ENCODE measurements at places on chromosomes 7 and 10.
A peak's percentile ranks its signal among the peaks of the same experiment; 100 is the strongest.

GRCh38 chr7:87347207-87347606, 1.7 kb downstream of the CROT start:
- DNase-seq: no peak

DNA sequence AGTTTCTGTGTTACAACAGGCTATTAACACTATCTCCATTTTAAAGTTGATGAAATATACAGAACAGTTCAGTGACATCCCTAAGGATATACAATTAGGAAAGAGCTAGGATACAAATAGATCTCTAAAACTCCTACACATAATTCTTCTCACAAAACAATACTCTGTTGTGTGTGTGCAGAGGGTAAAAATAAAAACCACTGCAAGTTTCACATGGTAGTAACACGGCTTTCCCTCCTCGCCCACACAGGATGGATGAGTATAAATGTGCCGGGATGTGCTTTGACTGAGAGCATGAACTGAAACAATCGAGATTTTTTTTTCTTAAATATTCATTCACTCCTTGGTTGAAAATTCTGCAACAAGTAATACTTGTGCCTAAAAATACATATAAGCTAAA, 131.5 kb upstream of the C1QL3 start:
- no peak for DNase-seq

DNA sequence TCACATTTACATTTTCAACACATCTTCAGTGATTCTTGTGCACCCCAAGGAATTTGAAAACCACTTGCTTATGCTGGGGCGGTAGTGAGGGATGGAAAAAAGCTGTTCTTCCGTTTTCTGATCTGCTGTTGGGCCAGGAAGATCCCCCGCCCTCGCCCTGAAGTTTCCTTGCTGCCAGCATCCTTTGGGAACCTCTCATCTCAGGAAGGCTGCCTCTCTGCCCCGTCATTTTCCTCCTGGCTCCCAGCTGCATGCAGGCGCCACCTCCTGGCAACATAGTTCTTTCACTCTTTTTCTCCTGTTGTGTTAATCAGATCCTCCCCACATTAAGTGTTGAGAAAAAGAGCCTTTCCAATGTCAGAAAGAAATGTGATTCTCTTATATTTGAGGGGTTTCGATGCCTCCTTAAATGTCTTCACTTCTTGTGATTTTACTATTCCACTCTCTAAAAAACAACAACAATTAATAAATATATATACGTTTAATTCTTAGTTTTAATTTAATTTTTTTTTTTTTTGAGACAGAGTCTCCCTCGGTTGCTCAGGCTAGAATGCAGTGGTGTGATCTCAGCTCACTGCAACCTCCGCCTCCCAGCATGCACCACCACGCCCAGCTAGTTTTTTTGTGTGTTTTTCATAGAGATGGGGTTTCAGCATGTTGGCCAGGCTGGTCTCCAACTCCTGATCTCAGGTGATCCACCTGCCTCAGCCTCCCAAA, 122.9 kb downstream of the RALA start:
- DNase-seq: peak; percentile 12

GRCh38 chr7:101231644-101232043, 6.0 kb downstream of the CLDN15 start:
- no peak for DNase-seq

- DNase-seq: no peak
Measured at GRCh38 chr10:104920476-104920875, 279.4 kb downstream of the SORCS3 start.

DNA sequence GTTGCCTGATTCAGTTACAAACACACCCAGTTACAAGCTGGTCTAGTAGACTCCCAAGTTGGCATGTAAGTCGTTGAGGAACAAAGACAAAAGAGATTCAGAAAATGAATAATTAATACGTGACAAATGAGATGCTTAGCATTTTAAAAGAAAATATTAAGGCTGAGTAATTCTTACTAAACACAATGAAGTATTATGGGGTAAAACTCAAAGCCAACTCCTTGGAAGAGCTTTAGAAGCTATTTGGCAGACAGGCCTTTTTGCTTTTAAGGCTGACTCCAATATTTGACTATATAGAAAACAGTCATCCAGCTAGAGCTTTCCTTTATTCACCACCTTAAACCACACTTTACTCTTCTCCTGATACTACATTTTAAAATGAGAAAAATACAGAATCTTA, 5.4 kb downstream of the TRDMT1 start:
- no peak for DNase-seq

DNA sequence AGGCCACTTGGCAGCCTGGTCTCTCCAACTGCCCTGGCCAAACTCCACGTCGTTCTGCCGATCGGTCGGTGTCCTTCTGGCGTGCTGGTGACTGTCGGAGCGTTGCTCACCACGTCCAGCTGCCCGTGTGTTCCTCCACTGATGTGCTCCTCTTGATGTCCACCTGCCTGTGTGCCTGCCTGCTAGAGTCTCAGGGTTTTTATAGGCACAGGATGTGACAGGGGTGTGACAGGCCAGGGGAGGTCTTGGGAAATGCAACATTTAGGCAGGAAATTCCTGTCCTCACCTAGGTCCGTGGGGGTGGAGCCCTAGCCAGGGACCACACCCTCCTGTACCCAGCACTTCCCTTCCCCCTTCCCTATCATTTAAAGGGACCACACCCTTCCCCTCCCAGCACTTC, 25.2 kb upstream of the CFAP46 start:
- no peak for DNase-seq

DNA sequence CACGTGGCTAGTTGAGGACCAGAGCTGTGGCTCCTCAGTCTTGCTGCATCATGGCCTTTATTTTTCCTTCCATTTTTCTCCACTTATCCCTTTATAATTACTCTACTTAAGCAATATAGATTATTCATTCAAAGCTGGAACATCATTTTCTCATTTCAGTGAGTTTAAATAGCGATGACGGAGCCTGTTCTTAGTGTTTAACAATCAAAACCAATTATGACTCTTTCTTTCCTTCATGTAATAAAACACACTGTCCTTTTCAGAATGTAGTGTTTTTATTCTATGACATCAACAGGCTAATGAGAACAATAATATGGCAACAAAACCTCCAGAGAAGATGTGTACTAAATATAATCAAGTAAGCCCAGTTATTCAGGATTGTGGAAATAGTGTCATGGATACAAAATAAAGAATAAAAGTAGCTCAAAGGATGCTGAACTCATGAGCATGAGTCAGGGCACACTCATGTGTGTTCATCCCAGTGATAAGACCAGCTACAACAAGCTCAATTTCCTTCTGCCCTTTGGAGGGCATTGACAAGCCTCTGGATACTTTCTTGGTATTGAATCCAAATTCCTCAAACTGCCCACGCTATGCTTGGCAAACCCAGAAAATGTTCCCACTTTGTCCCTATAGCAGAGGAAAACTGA, 188.4 kb downstream of the CYP26A1 start:
- no peak for DNase-seq

DNA sequence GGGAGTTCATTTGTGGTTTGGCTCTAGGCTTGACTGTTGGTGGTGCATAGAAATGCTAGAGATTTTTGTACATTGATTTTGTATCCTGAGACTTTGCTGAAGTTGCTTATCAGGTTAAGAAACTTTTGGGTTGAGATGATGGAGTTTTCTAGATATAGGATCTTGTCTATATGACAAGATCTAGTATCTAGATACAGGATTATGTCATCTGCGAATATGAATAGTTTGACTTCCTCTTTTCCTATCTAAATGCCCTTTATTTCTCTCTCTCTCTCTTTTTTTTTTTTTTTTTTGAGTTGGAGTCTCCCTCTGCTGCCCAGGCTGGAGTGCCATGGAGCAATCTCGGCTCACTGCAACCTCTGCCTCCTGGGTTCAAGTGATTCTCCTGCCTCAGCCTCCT, 62.9 kb downstream of the MGAM2 start:
- DNase-seq: no peak

- no peak for DNase-seq
Measured at GRCh38 chr7:138538518-138538917, 78.5 kb downstream of the TRIM24 start.

GRCh38 chr10:102997998-102998397, 79.9 kb downstream of the CNNM2 start:
- DNase-seq: no peak

DNA sequence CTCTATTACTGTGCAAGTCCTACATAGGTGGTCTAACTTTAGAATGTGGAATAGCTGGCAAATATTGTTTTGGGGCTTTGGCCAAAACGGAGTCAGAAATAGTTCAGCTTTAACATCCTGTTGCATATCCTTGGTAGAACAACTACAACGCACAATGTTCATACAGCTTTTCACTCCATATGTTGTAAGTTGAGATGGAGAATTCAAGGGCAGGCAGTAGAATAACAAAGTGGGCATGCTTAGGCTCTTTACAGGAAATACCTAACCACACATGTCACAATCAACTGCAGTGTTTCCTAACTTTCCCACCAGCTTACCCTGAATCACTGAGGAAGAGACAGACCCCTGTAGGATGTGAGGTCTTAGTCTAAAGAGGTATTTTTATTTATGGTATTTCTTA, 122.3 kb downstream of the PPP1R3A start:
- DNase-seq: no peak

All from T-cell (primary cell).